ENCODE measurements at places on chromosomes 1 and 21.
A peak's percentile ranks its signal among the peaks of the same experiment; 100 is the strongest.

GRCh38 chr1:179516976-179517705 is 58.6 kb downstream of the NPHS2 start:
- no peak for DNase-seq

GRCh38 chr1:1853593-1854257 is 37.2 kb downstream of the GNB1 start:
- no peak for DNase-seq

GRCh38 chr1:227556288-227556687 is 7.1 kb upstream of the ZNF678 start:
- DNase-seq, result no peak

DNA sequence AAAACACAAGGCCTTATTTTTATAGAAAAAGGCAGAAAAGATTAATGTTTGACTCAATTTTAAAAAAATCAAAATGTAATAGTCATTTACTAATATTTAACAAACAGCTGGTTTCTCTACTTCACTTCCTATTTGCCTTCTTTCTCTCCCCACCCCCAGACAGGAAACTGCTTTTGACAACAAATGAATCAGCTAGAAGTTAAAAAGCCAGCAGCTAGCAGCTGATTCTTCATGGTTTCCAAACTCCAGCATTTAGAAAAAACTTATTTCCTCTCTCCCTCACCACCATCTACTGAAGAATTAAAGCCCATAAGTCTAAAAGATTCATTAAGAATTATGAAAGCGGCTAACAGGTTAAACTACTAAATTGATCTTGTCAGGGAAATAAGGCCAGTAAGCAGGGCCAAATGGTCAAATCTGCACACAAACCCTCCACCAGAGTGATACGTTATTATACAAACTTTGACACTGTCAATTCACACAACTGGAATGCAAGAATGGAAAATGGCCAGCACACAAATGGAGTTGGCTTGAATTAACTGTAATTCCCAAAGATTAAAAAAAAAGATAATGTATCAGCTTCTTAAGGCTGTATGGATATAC is 4.0 kb downstream of the WDR26 start:
- peak; percentile 23 for DNase-seq

GRCh38 chr1:40059338-40059959 is 18.9 kb downstream of the CAP1 start:
- DNase-seq, result peak; percentile 20

GRCh38 chr1:93769777-93770176 is 88.1 kb upstream of the BCAR3 start:
- DNase-seq, result no peak

GRCh38 chr1:201108614-201109013 is 3.6 kb downstream of the CACNA1S start:
- DNase-seq, result no peak

GRCh38 chr21:43692949-43693348 is 26.0 kb upstream of the PDXK start:
- no peak for DNase-seq

DNA sequence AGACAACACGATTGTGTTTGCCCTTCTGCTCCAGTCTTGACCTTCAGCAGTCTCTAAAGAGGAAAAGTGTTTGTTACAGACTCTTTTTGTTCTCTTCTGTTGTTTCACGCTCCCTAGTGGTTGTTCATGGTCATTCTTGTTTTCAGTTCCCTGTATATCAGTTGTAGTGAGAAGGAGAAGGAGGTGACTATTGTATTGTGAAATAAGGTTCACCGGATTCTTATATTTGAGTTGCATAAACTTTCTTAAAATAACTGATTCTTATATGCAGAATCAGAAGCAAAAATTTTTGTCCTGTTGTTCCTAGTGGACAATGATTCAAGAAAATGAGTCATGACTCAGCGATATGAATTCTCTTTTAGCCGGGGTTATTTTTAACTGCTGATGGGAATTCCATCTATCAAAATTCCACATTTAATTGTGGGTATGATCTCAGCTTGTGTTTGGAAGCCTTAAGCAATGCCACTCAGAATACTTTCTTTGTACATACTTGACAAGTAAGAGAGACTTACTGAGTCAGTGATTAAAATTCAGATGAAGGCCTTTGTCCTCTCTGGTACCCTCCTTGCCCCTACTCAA is 152.2 kb downstream of the CLEC20A start:
- no peak for DNase-seq

DNA sequence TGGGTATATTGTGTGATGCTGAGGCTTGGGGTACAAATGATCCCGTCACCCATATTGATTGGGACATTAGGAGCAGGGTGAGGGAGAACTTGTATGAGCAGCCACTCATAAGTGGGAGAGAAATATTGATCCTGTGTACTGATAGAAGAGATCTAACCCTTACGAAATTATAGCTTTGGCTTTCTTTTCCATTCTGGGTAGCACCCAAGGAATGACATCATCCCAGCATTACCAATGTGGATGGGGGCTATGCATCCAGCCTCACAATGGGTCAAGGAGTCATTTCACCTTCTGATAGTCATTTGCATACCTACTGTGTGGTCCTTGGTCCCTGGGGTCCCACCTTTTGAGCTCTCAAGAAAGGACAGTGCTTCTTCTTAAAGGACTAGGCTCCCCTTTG is 1.9 kb upstream of the NAV1 start:
- no peak for DNase-seq

- DNase-seq, result no peak
These were observed 811 bp upstream of the ZNF672 start for GRCh38 chr1:248837045-248837780.

DNA sequence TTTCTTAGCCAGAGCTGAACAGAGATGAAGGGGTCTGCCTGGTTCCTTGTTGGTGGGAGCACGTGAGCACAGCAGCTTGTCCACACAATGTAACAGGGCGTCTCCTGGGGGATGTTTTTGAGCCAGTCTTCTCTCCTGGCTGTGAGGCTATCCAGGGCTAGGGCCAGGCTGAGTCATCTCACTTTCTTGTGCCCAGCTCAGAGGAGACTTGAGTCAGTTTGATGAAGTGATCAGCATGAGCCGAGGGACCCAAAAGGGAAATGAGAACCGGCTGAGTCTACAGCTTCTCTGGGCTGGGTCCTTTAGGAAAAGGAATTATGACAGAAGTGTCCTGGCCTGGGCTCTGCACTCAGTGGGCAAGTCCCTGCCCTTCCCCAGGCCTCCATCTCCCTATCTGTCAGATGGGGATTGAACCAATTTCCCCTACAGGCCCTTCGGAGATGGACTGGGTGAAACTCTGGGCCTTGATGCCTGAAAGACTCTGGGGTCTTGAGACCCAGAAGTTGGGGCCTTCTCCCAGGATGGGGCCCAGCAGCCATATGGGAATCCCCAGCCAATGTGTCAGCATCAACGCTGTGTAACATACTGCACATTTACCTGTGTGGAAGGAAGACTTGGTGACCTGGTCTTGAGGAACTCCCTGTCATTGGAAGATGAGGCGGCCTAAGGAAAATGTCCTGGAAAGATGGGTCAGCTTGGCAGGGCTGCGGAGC is 36.6 kb downstream of the DMRTB1 start:
- no peak for DNase-seq

DNA sequence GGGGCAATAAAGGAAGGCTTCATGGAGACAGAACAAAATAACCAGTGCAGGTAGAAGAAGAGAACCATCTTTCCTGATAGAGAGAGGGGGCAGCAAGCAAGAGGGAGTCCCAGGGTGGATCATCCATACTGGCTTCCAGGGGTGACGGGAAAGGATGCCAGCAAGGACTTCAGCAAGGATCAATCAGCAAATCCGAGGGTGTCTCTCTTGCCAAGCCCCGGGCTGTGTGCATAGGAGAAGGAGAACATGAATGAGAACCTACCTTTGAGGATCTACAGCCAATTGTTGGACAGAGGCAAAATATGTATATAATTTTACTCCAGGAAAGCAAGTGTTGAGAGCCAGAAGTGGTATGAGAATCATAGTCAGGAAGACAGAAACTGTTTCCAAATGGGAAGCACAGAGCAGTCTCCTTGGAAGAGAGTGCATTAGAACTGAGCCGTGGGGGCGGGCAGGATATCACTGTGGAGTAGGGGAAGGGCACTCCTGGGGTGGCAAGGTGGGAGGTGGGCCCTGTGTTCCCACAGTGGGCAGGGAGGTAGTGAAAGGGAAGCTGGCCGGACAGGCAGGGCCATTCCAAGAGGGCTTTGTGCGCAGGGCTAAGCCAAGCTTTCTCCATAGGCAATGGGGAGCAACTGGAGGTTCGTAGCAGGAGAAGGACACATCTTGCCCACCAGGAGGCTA is 1.1 kb upstream of the S100A9 start:
- DNase-seq, result no peak

GRCh38 chr1:80410233-80410632 is 1390.5 kb upstream of the ADGRL2 start:
- DNase-seq, result no peak

GRCh38 chr21:9008636-9009035 is 1512.7 kb upstream of the TPTE start:
- no peak for DNase-seq

GRCh38 chr21:39934895-39935294 is 67.7 kb downstream of the PCP4 start:
- DNase-seq, result no peak

GRCh38 chr21:16580661-16581060 is 850.9 kb downstream of the USP25 start:
- DNase-seq, result no peak

GRCh38 chr1:61825393-61825792 is 83.1 kb downstream of the PATJ start:
- DNase-seq, result no peak

GRCh38 chr1:197180252-197180878 is 33.9 kb upstream of the ASPM start:
- peak; percentile 9 for DNase-seq

- DNase-seq, result no peak
These were observed 294.7 kb downstream of the SIPA1L2 start for GRCh38 chr1:232335261-232335660.

DNA sequence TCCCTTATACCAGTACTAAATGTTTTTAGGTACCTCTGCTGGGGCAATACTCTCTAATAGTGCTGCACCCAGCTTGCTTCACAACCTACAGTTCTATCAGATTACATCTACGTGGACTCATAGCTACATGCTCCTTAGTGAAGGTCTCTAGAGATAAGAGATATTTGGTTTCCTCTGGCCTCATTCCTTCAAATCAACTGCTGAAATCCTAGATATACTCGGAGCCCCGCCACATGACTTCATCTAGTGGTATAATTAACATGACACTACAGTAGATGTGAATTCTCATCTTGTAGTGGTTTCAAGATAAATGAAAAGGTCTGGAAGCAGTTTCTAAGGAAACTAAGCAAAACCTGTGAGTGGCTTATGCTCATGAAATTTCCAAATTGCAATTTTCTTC is 115.4 kb downstream of the SMYD2 start:
- DNase-seq, result no peak

GRCh38 chr1:7572654-7573152 is 198.4 kb upstream of the VAMP3 start:
- DNase-seq, result no peak

DNA sequence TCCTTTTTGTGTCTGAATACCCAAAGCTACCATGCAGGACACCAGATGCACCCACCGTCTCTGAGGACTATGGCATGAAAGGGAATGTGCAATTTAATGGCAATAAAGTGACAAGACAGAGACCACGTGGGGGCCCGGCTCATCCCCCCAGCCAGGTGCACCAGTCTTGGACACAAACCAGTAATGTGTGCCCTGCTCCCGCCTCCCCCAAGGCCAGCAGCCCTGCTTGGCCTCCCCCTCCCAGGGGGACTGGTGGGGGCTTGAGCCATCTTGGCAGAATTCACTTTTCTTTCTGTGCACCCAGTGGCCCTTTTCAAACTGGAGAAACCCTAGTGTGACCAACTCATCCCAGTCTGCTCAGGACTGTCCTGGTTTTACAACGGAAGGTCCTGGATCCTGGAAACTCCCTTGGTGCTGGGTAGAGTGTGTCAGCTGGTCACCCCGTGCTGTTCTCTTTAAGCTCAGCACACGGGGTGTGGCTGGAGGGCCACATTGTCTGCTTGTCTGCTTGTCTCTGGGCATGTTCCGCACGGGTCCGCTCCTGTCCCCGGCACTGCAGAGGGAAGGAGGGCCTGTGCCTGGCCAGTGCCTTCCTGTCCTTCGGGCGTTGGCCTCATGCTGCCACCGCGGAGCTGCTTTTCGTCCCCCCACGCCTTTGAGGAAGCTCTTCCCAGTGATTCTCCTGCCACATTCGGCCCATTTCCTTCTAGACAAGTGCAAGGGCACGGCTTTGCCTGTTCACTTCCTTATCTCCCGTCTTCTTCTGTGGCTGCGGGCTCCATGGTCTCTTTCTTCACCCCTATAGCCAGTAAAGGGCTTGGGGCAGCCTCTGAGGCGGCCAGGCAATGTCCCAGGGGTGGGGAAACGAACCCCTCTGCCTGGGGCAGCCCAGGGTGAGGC is 45.8 kb upstream of the TTC34 start:
- DNase-seq, result no peak

- no peak for DNase-seq
These were observed 1.9 kb upstream of the KLHDC8A start for GRCh38 chr1:205358579-205358978.

DNA sequence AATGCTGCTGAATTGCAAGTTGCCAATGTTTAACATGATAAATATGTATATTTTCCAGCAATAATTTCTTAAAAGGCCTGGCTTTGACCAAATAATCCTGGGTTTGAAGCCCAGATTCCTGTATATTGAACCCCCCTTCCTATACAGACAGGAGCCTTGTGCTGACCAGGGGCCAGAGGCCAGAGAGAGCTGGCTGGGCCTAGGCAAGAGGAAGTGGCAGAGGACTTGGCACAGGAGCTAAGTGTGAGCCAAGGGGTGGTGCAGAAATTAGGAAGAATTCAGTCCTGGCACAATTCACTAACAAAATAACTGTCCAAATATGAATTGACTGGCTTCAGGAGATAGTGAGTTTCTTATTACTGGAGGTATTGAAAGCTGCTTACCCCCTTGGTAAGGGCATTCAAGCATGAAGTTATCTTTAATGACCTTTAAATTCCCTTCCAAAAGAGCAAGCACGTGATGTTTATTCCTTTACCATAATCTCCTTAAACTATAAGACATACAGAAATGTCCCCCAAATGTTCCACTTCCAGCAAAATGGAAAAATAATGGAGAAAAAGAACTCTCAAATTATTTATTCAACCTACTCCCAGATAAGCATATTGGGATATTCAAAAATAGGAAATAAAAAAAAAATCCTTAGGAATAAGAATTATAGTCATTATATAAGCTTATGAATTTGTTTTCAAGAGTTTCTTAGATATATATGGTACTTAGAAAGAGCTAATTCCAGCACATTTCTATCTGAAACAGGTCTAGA is 26.6 kb downstream of the NIBAN1 start:
- DNase-seq, result no peak

GRCh38 chr1:39173995-39174380 is 30.5 kb upstream of the MACF1 start:
- DNase-seq, result no peak

GRCh38 chr21:32779983-32780382 is 8.4 kb upstream of the PAXBP1 start:
- no peak for DNase-seq

DNA sequence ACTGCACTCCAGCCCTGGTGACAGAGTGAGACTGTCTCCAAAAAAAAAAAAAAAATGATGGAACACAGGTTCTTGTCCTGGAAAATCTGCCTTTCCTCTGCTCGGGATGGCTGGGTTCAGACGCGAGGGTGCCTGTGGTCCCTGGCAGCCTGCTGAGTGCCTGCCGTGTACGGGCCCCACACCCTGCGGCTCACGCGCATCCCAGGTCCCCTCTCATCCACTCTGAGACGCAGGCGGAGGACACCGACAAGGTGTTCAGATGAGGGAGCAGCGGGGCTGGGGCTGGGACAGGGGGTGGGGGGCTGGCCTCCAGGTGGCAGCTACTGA is 4.3 kb upstream of the ANKRD65 start:
- DNase-seq, result no peak
